ENCODE measurements at places on chromosomes 13 and 19.

DNA sequence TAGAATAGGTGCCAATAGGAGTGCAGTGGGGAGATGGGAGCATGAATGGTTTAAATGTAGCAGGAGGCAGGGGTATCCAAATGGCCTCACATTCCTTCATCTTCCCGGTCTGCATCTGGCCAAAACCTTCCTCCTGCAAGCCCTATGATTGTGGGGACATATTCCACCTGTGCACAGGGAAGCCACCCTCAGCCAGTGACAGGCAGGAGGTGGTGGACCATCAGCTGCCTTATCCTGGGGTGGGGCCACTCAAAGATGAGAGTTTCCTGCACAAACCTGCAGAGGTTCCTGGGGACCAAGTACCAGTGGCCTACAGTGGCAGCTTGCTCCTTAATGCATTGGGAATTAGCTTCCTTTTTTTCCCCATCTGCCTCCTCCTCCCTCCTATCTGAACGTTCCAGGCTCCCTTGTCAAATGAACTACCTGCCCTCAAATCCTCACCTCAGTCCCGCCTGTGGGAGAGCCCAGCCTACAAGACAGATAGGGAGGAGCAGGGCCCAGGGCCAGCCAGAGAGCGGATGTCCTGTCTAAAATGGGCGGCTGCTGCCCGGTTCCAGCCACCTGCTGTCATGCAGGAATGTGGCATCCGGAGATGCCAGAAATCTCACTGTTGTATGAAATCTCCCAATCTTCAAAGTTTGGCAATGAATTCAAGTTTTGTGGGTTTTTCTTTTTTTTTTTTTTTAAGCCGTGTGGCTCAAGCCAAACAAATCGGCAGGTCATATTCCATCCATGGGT, 85.0 kb downstream of the TSHZ3 start:
- no peak for DNase-seq

GRCh38 chr13:68535329-68535728, 1305.2 kb upstream of the PCDH9 start:
- no peak for DNase-seq

DNA sequence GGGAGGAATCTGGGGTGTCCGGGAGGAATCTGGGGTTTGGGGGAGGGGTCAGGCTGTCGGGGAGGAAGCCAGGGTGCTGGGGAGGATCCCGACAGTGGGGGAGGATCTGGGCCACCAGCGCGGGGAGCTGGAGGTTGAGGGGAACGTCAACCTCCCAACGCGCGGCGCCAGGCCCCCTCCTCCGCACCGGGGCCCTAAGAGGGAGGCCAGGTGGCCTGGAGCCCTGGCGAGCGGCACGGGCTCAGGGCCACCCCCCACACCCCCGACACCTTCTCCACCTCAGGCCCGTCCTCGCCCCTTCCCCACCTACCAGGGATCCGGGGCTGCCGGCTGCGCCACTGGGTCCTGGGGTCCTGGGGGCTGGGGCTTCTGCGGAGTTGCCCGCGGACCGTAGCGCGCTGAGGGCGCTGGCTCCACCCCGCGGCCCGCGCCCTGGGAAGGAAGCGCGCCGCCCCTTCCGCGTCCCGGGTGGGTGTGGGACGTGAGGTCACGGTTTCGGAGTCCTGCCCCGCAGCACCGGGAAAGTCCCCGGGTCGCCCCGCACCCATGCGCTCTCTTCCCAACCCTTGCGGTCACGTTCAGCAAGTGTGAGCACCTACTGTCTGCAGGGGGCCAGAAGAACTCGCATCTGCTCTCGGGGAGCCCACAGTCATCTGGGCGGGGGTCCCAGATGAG, at the start of gene TICAM1:
Gene TICAM1, minus strand, starts transcription at position 409 of the 675 bp plus-strand sequence. CDS start 13,335 bp downstream, outside the sequence.
- DNase-seq, result peak; percentile 77

- DNase-seq, result peak; percentile 59
Observed at GRCh38 chr19:51345076-51345620, 3.2 kb upstream of the VSIG10L start.

DNA sequence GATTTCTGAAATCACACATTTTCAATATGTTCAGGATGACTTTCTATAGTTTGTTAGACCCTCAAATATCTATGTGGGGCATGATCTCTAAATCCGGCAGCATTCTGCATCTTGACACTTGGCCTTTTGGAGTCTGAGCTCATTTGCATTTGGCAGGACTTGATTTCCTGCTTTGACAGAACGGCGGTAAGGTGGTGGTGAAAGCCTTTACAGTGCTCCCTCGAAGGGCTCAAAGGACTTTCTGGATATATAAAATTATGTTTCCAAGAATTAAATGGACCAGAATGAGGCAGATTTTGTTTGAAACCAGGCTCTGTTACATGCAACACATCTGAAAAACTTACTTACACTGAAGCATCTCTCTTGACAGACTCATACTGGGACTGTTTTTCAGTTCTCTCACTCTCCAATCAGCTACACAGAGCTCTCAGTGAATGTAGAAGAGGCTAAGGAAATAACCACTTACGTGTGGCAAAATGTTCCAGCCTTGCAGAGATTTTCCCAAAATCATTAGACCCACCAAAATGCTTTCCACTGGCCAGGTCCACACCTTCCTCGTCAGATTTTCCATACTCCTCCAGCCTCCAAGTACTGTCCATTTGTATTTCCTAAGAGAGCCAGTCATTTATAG, 207.2 kb downstream of the SPRY2 start:
- no peak for DNase-seq

- no peak for DNase-seq
Observed at GRCh38 chr13:80463673-80464352, 122.9 kb upstream of the SPRY2 start.

DNA sequence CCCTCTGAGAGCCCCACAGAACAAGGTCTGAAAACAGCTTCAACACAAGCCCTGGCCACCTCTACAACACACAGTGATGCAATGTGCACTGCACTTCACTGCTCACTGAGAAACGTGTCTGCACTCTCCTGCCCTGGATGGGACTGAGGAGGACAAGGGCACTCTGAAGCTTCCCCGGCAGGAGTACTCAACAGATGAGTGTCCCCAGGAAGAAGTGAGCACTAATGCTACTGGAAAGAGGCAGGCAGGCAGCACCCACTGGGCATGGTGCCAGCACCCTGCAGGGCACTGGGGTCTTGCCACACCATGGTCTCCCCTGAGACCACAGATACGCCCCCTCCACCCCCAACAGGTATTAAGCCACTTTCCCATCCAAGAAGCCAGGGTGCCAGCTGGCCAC, 17.7 kb upstream of the SLC35E1 start:
- no peak for DNase-seq

Data from kidney (tissue), 22 donors.